ENCODE measurements at places on chromosomes 4 and X. TPM values are rescaled to one million over a fixed set of nuclear protein-coding genes. Genes with fewer than 3 reads are reported as not detected.

The ARMCX4 gene
- 24.6 TPM for polyA plus RNA-seq

The IL3RA gene
- 13.6 TPM for polyA plus RNA-seq

The HSD17B13 gene
- polyA plus RNA-seq, result 0.25 TPM

The TLR6 gene
- 0.67 TPM for polyA plus RNA-seq

- no peak for DNase-seq
Observed at GRCh38 chr4:78480286-78480685, 71.3 kb upstream of the ANXA3 start.

DNA sequence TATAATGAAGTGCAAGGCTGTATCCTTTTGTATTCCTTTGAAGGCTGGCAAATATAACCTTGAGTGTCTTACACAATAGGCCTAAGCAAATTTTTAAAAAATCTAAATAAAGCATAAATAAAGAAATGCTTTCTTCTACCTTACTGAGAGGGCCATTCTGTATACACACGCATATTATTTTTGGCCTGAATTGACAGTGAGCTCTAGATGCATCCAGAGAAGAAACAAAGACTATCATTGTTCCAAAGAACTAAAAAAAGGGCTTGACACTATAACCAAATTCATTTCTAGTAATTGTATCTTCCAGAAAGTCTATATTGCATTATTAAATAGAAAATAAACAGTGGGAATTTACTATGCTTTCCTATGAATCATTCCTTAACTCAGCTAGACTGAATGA is 100.2 kb downstream of the MAGEB17 start:
- DNase-seq, result no peak

- DNase-seq, result no peak
Observed at GRCh38 chr4:181611033-181611711, 632.0 kb upstream of the TENM3 start.

DNA sequence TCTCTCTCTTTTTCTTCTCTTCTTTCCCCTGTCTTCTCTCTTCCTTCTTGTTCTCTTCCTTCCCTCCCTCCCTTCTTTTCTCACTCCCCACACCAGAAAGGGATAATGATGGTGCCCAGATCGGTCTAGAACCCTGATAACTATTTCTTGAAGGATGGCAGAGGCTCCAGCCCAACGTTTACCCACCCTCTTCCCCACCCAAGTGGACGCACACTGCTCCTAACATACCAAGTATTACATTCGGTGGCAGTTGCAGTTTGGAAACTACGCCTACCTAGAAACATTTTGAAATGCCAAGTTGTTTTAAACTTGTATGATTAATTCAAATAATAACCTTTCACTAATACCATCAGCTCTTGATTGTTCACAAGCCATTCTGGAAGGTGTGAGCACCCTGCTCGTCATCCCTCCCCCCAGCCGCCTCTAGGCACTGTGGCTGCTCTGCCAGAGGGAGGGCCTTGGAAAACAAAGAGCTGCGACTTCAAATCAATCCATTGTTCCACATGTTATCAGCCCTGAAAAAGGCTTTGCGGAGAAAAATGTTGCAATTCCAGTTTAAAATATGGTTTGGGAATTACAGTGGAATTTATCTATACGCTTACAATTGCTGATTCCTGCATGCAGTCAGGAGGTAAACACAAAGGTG is 1017.5 kb upstream of the TENM3 start:
- no peak for DNase-seq

GRCh38 chr4:73998040-73999011 is at the start of gene CXCL5:
CXCL5 (minus strand) TSS chr4:73998677; CDS start chr4:73998581, 96 bp downstream.
- DNase-seq, result no peak

DNA sequence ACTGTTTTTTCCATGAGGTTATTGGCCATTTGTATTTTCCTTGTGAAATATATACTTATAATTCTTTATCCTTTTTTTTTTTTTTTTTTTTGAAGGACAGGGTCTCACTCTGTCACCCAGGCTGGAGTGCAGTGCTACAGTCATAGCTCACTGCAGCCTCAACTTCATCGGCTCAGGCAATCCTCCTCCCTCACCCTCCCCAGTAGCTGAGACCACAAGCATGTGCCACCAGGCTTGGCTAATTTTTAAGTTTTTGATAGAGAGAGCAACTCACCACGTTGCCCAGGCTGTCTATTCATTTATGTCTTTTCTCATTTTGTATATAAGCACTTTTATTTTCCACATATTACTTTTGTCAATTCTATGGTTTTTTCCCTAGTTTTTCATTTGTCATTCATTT is 16.8 kb downstream of the RBPJ start:
- DNase-seq, result no peak
